ENCODE measurements at places on chromosomes 1 and 21.

DNA sequence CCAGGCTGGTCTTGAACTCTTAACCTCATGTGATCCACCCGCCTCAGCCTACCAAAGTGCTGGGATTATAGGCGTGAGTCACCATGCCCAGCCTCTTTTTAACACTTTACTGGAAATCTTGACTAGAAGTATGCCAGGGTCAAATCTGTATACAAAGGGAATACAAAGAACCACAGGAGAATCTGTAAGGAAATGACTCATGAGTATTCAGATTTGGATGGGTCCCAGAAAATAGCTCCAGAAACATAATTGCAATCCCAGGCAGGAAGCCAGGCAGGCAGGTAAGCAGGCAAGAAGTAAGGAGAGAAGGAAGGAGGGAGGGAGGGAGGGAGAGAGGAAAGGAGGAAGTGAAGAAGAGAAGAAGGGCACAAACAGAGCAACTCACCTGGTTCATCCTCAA is 22.8 kb upstream of the TIAM1 start:
- DNase-seq = no peak

- no peak for DNase-seq
Measured at GRCh38 chr1:222461941-222462340, 86.0 kb downstream of the HHIPL2 start.

- no peak for DNase-seq
Measured at GRCh38 chr21:40270047-40270446, 402.8 kb downstream of the PCP4 start.

GRCh38 chr1:246591504-246591903 is 25.2 kb downstream of the CNST start:
- DNase-seq = no peak

GRCh38 chr21:21688889-21689288 is 690.7 kb downstream of the NCAM2 start:
- peak; percentile 4 for DNase-seq

- DNase-seq = no peak
Measured at GRCh38 chr1:225544924-225545323, 108.0 kb downstream of the ENAH start.

DNA sequence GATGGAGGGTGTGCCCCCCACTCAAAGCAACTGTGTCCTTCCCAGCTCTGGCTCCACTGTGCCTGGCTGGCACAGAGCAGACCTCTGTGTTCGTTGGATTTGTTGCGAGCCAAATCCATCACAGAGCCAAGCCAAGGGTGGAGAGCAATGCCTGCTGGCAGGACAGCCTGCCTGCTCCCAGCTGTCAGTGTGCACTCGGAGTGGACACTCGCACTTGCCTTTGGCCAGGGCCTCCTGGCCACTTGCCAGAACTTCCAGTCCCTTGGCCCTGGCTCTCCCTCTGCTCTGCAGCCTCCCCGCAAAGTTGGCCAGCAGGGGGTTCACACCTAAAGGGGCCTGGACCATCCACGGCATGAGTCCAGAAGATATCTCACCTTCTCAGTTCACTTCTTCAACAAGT is 16.4 kb downstream of the HEYL start:
- no peak for DNase-seq

GRCh38 chr1:113984710-113985109 is 5.4 kb downstream of the OLFML3 start:
- DNase-seq = no peak

DNA sequence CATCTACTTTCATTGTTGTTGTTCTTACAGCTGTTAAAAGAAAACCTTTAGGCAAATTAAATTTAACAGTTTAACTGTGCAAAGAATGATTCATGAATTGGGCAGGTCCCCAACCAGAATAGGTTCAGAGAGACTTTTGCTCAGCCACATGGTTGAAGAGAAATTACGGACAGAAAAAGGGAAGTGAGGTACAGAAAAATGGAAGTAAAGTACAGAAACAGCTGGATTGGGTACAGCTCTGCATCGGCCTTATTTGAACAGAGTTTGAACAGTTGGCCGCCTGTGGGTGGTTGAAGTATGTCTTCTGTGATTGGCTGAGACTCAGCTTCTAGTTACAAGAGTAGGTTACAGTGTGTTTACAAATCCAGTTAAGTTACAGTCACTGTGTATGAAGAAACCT is 210.1 kb downstream of the FGGY start:
- DNase-seq = peak; percentile 51

- peak; percentile 83 for DNase-seq
Measured at GRCh38 chr1:156502894-156503697, 2.5 kb upstream of the MEF2D start.

GRCh38 chr1:152186556-152187285 is 27.7 kb upstream of the RPTN start:
- DNase-seq = no peak

GRCh38 chr1:29640428-29640785 is 404.1 kb downstream of the PTPRU start:
- DNase-seq = no peak

DNA sequence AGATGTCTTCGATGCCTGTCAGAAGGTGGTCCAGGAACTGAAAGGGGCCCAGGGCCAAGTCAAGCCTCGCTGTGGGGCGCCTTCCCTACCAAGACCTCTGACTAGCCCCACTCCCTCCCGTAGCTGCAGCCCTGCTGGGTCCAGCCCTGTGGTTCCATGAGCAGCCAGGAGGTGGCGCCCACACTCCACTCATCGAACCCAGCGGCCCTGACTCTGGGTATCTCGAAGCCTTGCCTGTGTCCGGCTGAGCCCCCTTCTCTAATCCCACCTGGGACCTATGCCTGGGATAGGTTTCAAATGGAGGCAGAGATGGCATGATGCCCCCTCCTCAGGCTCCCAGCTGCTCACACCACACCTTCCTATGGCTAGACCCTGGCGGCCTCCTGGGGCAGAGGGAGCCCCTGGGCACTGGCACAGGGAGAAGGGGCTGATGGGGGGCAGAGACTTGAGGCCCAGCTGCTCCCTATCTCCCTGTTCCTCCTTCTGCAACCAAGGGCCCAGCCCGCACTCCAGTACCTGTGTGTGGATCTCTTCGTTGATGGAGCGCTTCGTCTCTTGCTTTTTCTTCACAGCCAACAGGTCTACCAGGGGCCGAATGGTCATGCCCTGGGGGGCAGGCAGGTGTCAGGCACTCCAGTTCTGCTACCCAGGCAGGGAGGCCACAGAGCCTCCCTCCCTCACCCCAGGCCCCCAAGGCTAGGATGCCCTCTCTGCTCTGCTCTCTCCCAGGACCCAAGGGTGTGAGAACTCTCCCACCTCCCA is 52.0 kb downstream of the SLC9A1 start:
- DNase-seq = peak; percentile 81

- no peak for DNase-seq
Measured at GRCh38 chr1:200224315-200224714, 185.5 kb downstream of the ZNF281 start.

GRCh38 chr1:181081395-181081794 is 7.1 kb upstream of the IER5 start:
- DNase-seq = no peak

GRCh38 chr1:58983162-58983561 is 199.3 kb upstream of the JUN start:
- no peak for DNase-seq

GRCh38 chr1:118982266-118982665 is 5.9 kb downstream of the TBX15 start:
- no peak for DNase-seq

GRCh38 chr1:164559342-164560051 is 513 bp downstream of the PBX1 start:
- DNase-seq = no peak

DNA sequence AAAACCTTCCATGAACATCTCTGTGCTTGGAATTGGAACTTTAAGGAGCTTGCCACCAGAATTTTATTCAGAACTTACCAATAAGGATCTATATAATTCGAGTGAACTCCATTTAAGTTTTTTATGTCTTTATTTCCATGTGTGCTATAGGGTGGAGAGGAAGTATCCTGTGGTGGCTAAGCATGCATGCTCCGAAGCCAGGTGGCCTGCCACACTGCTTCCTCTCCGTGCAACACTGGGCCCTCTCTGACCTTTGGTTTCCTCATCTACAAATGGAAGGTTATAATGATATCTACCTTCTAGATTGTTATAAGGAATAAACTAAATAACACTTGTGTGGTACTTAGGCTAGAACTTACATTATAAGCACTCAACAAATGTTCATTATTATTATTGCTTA is 382.1 kb downstream of the PTPRC start:
- DNase-seq = no peak

- peak; percentile 86 for DNase-seq
Measured at GRCh38 chr1:156090840-156091188, 8.5 kb upstream of the MEX3A start.

- no peak for DNase-seq
Measured at GRCh38 chr1:153563483-153563901, 2.2 kb downstream of the S100A2 start.

GRCh38 chr1:232992227-232992626 is 41.8 kb downstream of the NTPCR start:
- DNase-seq = no peak

GRCh38 chr1:218969006-218969405 is 204.7 kb upstream of the LYPLAL1 start:
- DNase-seq = no peak

DNA sequence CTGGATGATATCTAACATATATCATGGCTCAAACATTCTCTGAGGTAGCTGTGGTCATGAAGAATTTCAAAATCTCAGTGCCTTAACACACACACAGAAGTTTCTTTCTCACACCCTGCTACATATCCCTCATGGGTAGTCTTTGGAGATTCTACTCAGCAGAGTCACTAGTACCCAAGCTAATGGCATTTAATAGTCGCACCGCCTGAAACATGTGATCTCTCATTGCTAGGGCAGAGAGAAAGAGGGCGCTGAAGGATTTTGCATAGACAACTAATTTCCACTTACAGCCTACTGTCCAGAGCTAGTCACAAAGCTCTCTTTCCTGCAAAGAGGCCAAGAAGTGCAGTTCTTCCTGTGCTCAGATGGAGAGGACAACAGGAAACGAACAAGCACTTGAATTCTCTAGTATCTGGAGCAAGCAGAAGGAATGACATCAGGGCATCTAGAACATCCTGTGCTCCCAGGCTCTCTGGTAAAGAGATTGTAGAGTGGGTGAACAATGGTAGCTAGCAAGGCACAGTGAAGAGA is 183.4 kb upstream of the PTBP2 start:
- DNase-seq = no peak

DNA sequence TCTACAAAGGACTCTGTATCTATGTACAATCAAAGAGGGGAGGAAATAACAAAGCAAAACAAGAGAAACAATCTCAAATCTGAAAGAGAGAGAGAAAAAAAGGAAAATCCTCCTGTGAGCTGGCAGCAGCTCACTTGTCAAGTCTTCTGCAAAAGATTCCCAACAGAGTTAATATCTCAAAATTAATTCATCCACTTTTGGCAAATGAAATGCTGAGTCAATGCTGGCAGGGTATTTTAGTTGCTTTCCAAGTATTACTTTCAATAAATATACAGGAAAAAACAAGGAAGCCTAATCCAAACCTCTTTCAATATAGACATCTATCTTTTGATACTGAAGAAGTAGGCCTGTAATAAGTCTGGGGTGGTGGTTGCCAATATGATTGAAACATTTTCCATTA is 613.9 kb upstream of the NEGR1 start:
- no peak for DNase-seq

DNA sequence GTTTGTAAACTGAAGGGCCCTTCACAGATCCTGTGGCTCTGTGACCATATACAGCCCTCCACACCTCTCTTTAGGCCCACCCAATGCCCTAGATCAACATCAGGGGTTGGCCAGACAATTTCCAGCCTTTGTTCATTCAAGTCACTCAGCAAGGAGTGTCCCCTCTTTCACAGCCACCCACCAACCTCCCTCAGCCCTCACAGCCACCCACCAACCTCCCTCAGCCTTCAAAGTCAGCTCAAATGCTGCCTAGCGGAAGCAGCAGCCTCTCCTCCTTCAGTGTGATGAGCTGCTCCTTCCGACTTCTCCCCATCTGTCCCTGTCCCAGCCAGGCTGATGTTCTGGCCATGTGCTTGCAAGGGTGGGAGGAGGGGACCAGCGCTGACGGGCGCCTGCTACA is 71.4 kb downstream of the DMRTB1 start:
- DNase-seq = no peak
